NCI-H69 (cell line): ENCODE measurements at places on chromosomes 4 and X.

- DNase-seq = no peak
Observed at GRCh38 chr4:188190461-188190860, 51.2 kb downstream of the TRIML1 start.

GRCh38 chrX:110425222-110426154 is 66.8 kb downstream of the RTL9 start:
- peak; percentile 97 for DNase-seq

GRCh38 chrX:12958059-12958458 is 16.9 kb upstream of the TMSB4X start:
- DNase-seq = no peak

DNA sequence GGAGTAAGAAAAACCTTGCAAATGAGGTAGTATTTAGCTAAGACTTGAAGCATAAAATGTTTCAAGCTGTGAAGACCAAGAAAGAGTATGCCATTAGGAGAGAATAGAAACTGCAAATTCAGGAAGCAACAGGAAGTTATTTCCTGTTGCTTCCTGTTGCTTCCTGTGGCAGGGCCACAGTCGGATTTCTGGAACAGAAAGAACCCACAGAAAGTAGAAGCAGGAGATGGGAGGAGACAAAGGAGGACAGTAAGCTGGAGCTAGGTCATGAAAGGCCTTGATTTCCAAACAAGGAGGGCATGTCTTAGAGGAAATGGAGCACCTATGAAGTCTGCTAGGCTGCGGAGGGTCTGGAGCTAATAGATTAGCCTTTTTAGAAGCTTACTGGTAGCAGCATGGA is 17.2 kb downstream of the ASB11 start:
- no peak for DNase-seq

GRCh38 chr4:155307731-155308277 is 69.0 kb downstream of the MAP9 start:
- DNase-seq = no peak

GRCh38 chrX:44011506-44011905 is 38.3 kb upstream of the NDP start:
- DNase-seq = no peak

- DNase-seq = no peak
Observed at GRCh38 chr4:132313852-132314251, 835.2 kb upstream of the PCDH10 start.

- no peak for DNase-seq
Observed at GRCh38 chr4:105970371-105970770, 75.1 kb downstream of the NPNT start.
